T-cell (primary cell): ENCODE measurements at places on chromosomes 3 and 15.
A peak's percentile ranks its signal among the peaks of the same experiment; 100 is the strongest.

DNA sequence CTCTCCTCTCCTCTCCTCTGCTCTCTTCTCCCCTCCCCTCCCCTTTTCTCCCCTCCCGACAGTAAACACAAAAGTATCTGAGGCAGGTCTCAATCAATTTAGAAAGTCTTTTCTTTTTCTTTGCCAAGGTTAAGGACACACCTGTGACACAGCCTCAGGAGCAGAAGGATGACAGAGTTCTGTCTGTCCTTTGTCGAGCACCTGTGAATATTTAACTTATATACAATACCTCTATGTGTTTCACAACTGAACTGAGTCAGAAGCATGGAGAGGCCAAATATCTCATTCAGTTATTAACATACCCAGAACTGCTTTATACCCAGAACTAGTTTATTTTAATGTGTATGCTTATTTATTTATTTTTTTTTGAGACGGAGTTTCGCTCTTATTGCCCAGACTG, 81.1 kb upstream of the ROBO1 start:
- DNase-seq: no peak

DNA sequence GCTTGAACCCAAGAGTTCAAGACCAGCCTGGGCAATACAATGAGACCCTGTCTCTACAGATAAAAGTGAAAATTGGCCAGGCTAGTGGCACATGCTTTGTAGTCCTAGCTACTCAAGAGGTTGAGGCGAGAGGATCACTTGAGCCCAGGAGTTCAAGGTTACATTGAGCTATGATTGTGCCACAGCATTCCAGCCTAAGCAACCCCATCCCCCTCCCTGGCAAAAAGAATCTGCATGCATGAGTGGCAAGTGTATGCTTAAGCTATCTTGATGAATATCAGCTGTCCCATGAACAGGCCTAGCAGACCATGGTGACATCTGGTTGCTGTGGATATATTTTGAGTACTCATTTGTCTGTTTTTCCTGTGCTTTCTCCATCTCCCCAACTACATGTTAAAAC, 4.7 kb downstream of the ATRIP start:
- no peak for DNase-seq

- no peak for DNase-seq
These were observed 30.2 kb upstream of the GREM1 start for GRCh38 chr15:32687556-32687955.

DNA sequence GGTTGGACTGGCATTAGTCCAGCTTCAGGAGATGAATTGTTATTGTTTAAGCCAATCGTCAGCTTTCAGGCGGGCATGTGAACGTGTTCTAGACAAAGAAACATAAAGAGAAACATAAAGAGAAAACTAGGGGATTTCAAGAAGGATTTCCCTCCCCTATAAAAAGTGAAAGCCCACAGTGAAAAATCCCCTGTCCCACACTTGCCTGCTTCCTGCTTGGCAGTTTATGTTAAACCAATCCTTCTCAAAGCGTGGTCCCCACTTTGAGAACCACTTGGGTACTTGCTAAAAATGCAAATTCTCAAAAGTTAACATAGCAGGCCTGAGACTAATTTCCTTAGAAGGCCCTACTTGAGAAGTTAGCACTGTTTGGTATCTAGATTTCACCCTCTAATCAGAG, 293.0 kb upstream of the SOX14 start:
- no peak for DNase-seq

GRCh38 chr15:61032600-61033286, 196.4 kb downstream of the RORA start:
- DNase-seq: no peak

- peak; percentile 42 for DNase-seq
These were observed 210.5 kb downstream of the FOXP1 start for GRCh38 chr3:71372911-71373637.

DNA sequence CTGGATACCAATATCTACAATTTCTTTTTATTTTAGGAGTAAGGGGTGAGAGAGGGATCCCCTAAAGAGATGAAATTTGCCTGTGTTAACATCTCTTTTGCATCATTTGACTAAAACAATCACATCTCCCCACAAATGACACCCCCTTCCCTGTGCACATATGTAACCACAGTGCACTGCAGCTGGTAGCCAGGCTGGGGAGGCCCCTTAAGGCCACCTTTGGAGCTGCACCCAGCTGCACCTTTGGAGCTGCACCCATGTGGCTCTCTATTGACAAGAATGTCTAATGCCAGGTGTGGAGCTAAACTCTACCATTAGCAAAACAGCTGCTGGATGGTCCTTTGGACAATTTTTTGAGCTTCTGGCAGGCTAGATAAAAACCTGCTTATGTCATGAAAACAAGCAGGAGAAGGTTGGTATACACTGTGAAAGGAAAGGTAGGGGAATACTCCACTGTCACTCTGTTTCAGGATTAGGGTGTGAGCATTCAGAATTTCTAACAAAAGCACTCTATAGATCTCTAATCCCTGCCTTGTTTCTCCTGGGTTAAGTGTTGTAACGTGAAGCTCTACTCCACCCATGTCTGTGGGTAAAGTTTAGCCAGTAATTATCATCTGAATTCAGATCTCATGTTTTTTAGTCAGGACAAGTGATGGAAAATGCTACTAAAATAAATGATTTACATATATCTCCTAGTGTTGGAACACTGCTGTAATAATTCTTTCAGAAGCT, 52.1 kb downstream of the TFG start:
- no peak for DNase-seq

DNA sequence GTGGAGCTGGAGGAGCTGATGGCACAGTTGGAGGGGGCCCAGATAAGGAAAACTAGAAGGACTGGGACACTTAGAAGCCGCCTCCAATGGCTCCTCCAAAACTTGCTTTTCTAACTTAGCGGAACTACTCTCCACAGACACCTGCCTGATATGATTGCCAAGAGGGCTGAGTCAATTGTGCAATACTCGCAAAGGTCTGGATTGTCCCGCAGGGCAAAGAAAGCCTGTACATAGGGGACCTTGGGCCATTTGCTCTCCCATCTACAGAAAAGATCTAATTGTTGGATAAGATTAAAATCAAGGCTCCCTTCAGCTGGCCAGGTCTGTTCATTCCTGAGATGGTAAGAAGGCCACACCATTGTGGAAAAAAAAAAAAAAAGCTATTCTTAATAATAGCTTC, 69.7 kb upstream of the ATP11B start:
- no peak for DNase-seq

DNA sequence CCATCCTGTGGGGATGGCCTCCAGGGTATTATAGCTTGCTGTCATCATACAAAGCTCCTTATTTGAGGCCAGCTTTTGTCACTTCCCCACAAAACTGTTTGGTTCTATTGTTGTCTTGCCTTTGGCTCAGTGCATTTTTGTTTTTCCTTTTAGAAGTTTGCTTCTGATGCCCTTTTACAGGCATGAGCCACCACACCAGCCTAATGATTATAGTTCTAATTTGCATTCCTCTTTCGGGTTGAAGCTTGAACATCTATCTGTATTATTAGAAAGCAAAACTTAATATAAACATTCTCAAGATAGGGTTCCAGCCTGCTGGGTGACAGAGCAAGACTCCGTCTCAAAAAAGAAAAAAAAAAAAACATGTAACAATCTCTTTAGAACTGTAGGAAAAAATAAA, 39.8 kb downstream of the SMARCC1 start:
- DNase-seq: no peak

- DNase-seq: no peak
These were observed 41.4 kb downstream of the SLC30A4 start for GRCh38 chr15:45481135-45481534.

GRCh38 chr3:55669133-55669532, 182.0 kb upstream of the WNT5A start:
- DNase-seq: no peak

GRCh38 chr15:94335616-94336015, 104.3 kb downstream of the MCTP2 start:
- DNase-seq: no peak
